ENCODE measurements at places on chromosomes 1 and 21. TPM values are rescaled to one million over a fixed set of nuclear protein-coding genes. Genes with fewer than 3 reads are reported as not detected.

Gene CTH
- 13.2 TPM for total RNA-seq

Gene LCE3E
- not detected for total RNA-seq

Gene GJA9
- total RNA-seq = not detected

Gene ADORA3
- not detected for total RNA-seq

Gene TARS2
- 56.2 TPM for total RNA-seq

Gene CRP
- total RNA-seq = not detected

Gene RNF187
- total RNA-seq = 157 TPM

Gene DIO1
- not detected for total RNA-seq

Gene OVAAL
- total RNA-seq = not detected

Gene RHCE
- total RNA-seq = 1.1 TPM

Gene NT5C1A
- not detected for total RNA-seq

Gene LRRC8B
- 8.4 TPM for total RNA-seq

Gene CFHR4
- total RNA-seq = not detected

Gene HHIPL2
- total RNA-seq = 1.2 TPM

Gene ANKRD34A
- 0.29 TPM for total RNA-seq

Gene TNNT2
- total RNA-seq = 1.1 TPM

DNA sequence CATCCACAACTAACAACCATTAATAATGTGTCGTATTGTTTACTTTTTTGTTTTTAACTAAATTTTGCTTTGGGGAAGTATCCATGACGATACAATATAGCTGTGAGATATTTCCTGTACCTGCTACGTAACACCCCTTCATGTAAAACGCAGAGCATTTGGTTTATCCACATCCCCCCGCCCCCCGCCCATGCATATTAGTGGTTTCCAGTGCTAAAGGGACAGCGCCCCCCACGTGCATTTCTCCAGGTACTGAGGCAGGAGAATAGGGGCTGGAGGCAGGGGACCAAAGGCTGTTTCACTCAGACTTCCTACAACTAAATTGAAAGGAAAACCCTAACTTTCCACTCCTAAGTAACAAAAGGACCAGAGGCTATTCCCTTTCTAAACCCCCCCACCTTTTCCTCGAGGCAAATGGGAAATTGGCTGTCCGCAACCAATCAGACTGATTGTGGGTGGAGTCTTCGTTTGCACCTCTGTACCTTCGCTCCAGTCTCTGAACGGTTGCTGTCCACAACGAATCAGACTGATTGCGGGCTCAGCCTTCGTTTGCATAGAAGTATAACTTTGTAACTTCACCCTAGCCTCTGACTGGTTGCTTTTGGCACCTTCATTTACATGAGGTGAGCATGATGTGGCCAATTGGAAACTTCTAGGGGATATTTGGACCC lies 12.2 kb upstream of the RIPK4 start:
- peak; percentile 87 for DNase-seq

GRCh38 chr1:111638320-111638719 lies 18.7 kb downstream of the RAP1A start:
- DNase-seq = no peak

GRCh38 chr1:40394491-40395172 lies 21.1 kb downstream of the SMAP2 start:
- no peak for DNase-seq

GRCh38 chr1:25501235-25502058 lies 42.0 kb upstream of the LDLRAP1 start:
- DNase-seq = peak; percentile 54

GRCh38 chr1:24202556-24202955 lies 15.5 kb upstream of the IFNLR1 start:
- peak; percentile 64 for DNase-seq

- peak; percentile 53 for DNase-seq
Observed at GRCh38 chr1:164726235-164726634, 167.3 kb downstream of the PBX1 start.

DNA sequence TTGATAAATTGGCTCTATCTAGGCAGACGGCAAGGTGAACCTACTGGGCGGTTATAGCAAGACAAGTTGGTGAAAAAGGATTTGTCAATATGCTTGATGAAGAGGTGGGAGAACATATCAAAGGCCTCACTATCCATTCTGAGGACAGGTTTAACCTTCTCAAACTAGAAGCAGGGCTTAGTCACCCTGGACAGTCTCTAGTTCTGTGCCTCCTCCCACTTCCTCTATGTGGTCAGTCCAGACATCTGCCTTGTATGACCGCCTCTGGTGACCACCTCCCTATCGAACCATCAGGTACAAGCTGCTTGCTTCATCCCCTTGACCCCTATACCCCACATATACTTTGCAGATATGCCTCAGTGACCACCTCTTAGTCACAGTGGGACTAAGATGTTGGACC lies 2.3 kb upstream of the SCYL3 start:
- DNase-seq = no peak

GRCh38 chr1:163161337-163161736 lies 41.4 kb downstream of the RGS5 start:
- DNase-seq = no peak

DNA sequence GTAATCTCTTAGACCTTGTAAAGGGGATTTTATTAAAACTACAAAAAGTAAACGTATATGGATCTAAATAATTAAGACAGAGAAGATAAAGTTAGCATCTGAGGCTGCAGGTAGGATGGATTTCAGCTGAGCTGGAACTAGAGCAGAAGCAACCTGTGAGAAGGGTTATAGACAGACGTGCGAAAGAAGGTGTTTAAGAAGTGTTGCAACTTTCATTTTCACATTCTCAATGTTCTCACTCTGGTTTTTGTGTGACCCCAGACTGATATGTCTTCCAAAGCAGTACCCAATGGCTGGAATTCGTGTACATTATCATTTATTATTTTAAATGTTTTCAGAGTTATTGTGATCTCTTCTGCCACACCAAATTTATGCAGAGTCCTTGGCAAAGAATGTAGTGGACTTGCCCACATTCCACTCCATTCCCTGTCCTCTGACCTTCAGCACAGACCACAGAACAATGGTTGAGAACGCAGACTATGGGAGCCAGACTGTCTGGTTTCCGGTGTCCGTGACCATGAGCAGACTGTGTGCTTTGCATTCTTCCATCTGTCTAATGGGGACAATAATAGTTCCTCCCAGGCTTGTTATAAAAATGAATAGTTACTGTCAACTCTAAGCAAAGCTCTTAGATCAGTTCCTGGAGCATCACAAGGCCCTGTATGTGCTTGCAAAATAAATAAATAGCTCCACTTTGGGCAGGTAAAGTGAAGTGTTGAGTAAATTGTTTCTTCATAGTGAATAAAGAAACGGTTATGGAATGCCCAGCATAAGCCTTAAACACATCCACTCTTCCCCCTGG lies 140.6 kb upstream of the SAMSN1 start:
- no peak for DNase-seq

DNA sequence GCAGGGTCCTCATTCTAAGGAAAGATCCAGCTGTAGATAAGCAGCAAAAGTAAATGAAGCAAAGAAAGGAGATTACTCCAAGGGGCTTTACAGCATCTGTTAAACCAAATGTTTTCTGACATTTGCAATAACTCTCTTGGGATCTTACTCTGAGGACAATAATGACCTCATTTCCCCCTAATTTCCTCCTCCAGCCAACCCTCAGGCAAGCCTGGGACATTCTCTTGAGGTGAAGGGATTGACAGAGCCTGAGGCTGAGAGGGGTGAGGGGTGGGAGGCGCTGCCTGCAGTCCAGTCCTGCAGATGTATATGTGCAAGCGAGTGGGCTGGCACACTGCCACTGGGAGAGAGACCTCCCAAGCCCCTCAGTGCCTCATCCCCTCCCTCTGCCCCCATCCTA lies 40.5 kb upstream of the NEK2 start:
- no peak for DNase-seq

DNA sequence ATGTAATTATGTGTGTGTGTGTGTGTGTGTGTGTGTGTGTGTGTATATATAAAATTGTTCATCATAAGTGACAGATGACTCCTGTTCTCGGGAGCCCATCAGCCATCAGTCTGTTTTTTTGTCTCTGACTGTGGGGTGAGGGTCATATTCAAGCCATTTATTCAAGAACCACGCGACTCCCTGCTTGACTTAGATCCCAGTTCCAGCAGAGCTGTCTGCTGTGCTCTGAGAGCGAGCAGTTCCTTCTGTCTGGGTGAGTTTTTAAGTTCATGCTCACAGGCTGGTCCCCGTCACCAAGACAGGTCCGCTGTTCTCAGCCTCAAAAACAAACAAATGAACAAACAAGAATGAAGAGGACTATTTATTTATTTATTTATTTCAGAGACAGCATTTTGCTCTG lies 18.3 kb upstream of the NPPB start:
- DNase-seq = no peak

GRCh38 chr1:17711941-17712340 lies 43.2 kb upstream of the ACTL8 start:
- no peak for DNase-seq

DNA sequence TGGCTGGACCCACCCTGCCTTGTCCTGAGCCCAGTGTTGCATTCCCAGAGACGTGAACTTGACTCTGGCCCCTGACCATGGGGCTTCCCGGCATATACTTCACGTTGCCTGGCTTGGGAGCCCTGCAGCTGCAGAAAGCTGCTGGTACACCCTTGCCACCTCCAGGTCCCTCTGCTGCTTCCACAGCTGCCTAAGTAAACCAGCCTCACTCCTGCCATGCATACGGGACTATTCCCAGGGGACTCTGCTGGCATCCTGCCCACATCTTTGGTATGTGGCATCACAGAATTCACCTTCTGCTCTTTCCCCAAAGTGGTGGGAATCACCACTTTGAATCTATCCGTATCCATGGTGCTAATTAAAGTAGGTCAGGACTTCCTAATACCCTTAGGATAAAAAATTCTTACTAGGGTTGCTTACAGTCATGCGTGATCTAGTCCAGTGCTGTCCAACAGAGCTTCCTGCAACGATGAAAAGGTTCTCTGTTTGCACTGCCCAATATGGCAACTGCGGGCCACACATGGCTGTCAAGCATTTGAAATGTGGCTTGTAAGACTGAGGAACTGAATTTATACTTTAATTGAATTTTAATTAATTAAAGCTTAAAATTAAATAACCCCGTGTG lies 203.0 kb downstream of the GRIK3 start:
- no peak for DNase-seq

DNA sequence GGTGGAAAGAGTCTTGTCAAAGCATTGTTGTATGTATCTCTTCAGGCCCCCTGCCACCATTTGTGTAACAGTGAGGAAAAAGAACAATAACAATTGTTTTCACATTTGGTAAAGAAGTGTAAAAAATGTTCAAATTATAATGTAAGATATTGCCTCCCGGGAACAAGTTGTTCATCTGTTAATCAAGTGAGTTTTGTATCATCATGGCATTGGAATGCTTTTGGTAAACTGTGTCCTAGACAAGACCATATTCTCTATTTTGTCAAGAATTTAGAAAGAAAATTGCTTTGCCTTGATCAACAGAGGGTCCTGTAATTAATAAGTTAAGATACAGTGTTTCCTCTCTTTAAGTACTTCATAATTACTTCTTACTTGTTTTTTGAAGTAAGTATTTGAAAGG lies 692.0 kb upstream of the NR5A2 start:
- no peak for DNase-seq

- no peak for DNase-seq
Observed at GRCh38 chr21:39471598-39471997, 19.8 kb downstream of the SH3BGR start.

DNA sequence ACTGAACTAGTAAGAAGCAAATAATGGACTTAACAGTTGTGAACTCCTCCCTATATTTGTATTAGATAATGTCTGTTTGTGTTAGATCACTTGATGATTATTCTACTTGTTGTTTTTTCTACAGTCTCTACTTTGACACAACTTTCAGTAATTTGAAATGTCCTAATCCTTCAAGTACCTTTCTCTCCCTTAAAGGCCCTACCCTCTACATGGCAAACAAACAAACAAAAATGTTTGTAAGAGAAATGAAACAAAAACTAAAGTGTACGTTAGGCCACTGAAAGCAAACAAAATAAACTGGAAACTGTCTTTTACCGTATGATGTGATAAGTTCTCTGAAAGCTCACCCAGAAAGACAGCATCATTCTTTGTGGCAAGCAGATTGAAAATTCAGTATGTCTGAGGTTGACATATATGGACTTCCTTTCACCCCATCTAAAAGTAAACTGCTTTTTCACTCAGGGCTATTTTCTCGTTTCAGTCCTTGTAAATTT lies 255.9 kb upstream of the SNX7 start:
- DNase-seq = peak; percentile 9

- DNase-seq = peak; percentile 62
Observed at GRCh38 chr21:39314143-39315027, 953 bp upstream of the BRWD1 start.

- no peak for DNase-seq
Observed at GRCh38 chr1:53255031-53255430, 16.7 kb upstream of the MAGOH start.

DNA sequence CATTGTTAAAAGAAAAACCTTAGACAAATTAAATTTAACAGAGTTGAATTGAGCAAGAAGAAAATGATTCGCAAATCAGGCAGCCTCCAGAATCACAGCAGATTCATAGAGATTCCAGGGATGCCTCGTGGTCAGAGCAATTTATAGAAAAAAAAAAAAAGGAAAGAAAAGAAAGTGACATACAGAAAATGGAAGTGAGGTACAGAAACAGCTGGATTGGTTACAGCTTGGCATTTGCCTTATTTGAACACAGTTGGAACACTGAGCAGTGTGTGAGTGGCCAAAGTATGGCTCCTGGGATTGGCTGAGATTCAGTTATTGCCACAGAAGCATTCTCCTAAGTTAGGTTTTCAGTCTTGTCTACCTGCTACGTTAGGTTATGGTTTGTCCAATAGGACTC lies 9.1 kb upstream of the C21orf91 start:
- DNase-seq = no peak

- no peak for DNase-seq
Observed at GRCh38 chr1:14136881-14137280, 436.9 kb downstream of the PRDM2 start.

GRCh38 chr1:112719706-112720105 lies 4.6 kb upstream of the PPM1J start:
- no peak for DNase-seq

All from PC-3 (cell line).